ENCODE measurements at places on chromosomes 5 and 9.

DNA sequence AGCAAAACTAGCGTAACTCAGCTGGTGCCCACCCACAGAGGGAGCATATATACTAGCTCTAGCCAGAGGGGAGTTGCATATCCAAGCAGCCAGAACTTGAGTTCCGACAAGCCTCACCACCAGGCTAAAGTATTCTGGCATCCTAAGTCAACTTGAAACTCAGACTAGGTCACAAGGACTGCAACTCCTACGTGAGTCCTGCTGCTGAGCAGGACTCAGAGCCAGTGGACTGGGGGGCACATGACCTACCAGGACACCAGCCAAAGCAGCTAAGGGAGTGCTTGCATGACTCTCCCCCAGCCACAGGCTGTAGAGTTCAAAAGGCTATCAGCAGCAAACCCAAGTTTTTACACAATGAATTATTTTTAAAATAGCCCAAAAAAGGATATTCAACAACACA lies 26.1 kb downstream of the SPDL1 start:
- DNase-seq: no peak

DNA sequence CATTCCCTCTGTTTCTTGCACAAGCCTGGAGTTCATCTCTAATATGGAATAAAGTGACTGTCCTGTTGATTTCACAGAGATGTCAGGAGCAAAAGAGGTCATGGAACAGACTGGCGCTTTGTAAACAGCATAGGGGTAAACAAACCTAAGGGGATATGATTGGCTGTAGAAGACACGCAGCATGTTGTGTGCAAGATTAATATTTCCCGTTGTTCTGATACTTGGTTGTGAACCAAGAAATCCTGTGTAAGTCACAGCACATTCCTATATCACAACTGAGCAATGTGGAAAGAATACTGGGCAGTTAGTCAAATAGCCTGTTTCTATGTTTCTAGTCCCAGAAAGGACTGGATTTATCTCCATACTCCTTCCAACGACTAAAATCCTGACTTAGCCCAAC lies 3.2 kb downstream of the ADAMTS12 start:
- DNase-seq: no peak

- DNase-seq: peak; percentile 66
Observed at GRCh38 chr5:93580927-93581445, at the start of gene NR2F1-AS1. NR2F1-AS1 (minus strand) TSS chr5:93581219.

GRCh38 chr5:109455598-109456096 lies 45.9 kb upstream of the PJA2 start:
- DNase-seq: peak; percentile 10

- no peak for DNase-seq
Observed at GRCh38 chr5:132428484-132429462, 59.3 kb downstream of the SLC22A5 start.

DNA sequence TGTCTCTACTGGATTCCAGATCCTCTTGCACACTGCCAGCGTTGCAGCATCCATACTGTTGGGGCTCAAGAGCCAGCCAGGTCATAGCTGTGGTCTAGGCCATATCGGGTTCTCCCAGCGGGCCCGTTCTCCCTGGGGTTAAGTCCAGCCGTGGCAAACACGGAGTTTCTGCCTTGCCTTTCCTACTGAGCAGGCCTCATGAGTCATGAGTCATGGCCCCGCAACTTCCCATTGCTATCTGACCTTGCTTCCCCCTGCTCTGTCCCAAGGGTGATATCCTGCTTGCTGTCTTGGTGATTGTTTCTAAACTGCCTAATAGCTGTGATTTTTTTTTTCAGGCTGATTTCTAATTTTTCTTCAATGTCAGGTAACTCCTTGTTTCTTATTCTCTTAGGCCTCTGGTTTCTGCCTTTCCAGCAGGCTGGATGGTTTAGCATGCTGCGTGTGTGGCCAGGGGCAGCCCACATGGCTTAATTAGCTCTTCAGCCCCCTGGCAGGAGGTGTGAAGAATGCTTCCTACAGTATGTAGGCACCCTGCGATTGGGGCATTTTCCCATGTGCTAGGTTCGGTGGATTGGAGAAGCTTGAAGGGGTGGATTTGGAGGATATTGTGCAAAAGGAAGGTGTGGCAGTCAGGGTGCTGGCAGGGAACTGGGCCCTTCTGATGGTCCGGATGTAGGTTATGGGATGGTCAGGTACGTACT lies 18.7 kb downstream of the DAPK1 start:
- no peak for DNase-seq

DNA sequence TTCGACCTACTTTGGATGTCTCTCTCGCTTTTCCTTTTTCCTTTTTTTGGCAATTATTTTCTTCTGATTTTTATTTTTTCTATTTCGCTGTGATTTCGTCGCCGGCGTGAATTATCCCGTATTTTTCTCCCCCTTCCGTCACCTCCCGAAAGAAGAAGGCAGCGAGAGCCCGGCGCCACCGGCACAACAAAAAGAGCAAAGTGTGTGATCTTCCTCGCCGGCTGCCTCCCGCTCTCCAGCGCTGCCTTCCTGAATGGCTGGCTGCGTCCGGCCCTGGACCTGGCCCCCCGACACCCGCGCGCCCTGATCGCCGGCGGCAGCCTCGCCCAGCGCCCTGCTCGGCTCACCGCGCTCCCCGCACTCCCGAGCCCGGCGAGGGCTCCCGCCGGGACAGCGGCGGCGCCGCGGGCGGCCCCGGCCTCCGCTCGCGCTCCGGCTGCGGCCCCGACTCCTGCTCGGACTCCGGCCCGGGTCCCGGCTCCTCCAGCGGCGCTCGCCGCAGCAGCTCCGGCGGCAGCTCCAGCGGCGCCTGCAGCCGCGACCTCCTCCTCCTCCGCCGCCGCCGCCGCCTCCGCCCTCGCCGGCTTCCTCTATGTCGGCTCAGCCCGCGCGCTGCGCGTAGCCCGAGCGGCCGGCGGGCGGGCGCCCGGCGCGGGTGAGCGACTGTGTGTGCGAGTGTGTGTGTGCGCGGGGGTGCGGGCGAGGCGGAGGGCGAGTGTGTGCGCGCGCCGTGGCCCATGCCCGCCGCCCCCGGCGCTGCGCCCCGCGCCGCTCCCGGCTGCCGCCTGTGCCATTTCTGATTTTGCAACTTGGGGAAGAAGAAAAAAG lies 960 bp downstream of the NR2F1 start:
- peak; percentile 61 for DNase-seq

DNA sequence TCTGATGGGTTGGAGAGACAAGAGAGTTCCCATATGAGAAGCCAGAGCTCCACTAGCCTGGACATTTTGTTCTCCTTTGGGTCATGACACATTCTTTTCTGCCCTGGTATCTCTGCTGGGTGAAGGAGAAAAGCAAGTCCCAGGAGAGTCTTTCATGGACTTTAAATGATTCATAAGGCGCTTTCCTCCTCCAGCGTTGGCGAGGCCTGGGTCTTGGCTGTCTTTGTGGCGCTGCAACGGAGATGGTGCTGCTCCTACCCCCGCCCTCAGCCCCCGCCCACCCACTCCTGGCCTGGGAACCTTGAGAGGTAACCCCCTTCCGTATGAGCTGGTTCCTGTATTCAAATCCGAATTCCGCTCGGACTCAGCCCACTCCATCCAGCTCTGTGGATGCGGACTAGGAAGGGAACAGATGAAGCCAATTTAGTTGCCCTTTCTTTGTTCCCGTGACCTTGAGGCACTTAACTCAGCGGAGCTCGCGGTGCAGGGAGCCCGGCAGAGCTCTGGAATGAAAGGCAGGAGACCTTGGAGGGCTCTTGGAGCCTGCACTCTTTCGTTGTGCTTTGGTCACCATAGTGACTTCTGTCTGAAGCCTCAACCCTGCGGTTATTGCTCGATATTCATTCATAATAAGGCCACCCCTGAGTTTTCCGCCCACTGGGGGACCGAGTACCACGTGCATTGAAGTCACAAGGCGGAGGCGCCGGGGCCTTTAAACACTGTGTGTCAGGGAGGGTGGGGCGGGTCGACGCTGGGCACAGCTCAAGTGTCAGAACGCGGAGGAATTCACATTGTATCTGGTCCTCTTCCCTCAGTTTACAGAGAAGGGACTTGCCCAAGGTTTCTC lies 14.0 kb upstream of the PWWP2A start:
- peak; percentile 61 for DNase-seq

- no peak for DNase-seq
Observed at GRCh38 chr5:30498972-30499371, 694.5 kb upstream of the CDH6 start.

- DNase-seq: peak; percentile 28
Observed at GRCh38 chr9:69757996-69758675, 1.7 kb downstream of the PTAR1 start.

DNA sequence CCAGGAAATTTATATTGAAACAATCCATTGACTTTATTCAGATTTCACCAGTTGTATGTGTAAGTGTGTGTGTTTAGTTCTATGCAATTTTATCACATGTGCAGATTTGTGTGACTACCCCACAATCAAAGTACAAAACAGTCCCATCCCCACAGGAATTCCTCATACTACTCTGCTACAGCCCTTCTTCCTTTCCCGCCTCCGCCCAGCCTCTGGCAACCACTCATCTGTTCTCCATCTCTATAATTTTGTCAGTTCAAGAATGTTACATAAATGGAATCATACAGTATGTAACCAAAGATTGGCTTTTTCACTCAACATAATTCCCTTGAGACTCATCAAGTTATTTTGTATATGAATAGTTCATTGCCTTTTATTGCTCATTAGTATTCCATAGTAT lies 289.1 kb downstream of the GADD45G start:
- DNase-seq: no peak

GRCh38 chr9:112559629-112560413 lies 73.2 kb downstream of the KIAA1958 start:
- DNase-seq: no peak

DNA sequence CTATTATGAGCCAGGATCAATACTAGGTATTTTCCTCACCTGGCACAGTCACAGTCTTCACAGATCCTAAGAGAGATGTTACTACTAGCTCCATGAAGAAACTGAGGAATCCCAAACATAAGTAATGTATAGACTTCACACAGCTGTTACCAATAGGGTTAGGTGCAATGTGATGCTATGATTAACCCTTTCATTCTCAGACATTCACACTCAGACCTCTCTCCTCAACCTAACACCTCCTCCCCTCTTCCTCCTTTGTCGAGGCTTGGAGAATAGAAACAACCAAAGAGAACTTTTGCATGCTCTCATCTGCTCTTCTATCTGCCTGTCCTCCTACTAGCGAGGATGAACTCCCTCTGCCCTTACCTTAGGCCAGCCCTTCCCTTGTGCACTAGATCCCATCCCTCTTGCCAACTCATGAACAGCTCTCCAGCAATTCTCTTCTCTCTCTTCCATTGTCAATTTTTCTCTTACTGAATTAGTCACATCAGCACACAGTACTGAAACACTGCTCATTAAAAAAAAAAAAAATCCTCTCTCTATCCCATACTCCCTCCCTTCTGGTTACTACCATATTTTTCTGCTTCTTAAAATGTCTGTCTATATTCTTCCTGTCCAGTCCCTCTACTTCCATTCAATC lies 47.7 kb downstream of the MAPKAP1 start:
- DNase-seq: no peak

All from G401 (cell line).